Endodermal cell (in vitro differentiated cells): ENCODE measurements at places on chromosomes 2 and 18. TPM values are rescaled to one million over a fixed set of nuclear protein-coding genes. Genes with fewer than 3 reads are reported as not detected.

DNA sequence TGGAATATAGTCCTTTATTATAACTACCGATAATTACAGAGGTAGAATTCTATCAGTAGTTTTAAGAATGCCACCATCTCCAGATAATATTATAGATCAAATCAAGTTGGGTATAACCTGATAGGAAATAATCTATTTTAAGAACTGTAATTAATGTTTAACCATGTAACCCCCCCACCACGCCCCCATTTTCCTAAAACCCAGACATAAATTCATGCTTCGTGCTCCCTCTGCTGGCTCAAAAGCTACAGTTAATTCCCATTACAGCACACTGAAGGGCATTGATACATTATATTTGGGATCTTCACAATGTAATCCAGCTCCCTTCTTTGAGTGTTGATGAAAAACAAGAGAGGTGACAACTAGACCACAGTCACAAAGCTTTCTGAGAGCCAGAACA lies 228.0 kb upstream of the SMAD7 start:
- DNase-seq, result peak; percentile 55

GRCh38 chr2:146489386-146489785 lies 1355.4 kb upstream of the ACVR2A start:
- DNase-seq, result no peak

DNA sequence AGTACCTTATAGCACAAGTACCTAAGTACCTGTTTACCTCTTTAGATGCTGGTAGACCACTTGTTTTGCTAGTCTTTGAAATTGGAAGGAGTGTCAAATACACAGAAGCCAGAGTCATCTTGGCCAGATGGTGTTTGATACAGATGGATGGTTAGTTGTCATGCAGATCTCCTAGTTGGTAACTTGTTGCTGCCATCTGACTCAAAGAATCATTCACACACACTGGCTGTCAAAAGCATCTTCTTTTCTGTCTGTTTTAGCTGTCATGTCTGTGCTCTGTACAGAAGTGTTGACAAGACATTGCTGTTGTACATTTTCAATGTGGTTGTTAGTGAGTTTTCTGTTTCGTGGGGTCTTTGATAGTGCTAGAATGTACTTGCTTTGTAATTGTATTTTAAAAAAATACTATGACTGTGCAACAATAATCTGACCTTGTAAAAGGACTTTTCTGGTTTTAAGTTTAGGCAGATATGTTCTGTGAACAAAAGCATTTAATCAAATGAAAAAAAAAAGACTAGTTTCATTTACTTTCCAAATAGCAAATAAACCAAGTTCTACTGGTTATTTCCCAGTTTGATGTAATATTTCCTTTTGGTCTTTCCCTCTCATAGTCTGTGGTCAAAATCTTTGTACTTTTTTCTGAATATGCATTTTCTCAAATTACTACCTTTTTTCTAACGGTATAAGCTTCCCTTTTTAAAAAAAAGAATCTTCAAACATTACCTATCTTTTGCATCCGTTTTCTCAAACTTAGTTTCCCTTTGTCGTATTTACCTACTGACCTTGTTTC lies 39.9 kb downstream of the TANK start:
- no peak for DNase-seq

- DNase-seq, result peak; percentile 64
These were observed 136.2 kb upstream of the CDCA7 start for GRCh38 chr2:173218326-173219056.

GRCh38 chr2:181891966-181892798 lies 652 bp downstream of the ITPRID2 start:
- DNase-seq, result peak; percentile 91

GRB14 gene
- 16.1 to 21.4 TPM (median 20.6 TPM) in 3 replicates for total RNA-seq

- DNase-seq, result no peak
These were observed 65.4 kb downstream of the DIS3L2 start for GRCh38 chr2:232026910-232027309.

PDCD1 gene
- 0.20 and 0.23 TPM in 2 replicates for total RNA-seq

TDRD15 gene
- 0.27 to 0.33 TPM in 2 of 3 replicates, not detected in the other for total RNA-seq

DNA sequence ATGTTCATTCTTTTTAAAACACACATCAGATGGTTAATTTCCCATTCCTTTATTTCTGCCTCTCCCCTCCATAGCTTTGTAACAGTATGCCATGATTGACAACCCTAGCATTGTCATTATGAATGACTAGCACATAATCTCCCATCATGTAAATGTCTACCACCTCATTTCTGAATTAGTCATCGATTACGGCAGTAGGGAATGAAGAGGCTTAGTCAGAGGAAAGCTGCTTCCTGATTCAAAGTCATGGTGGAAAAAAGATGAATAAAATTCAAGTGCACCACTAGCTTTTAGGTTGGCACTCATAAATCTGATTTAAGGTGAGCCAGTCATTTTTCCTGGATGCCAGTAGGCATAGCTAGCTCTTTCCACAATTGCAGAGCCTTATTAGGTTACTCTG lies 19.1 kb upstream of the ACMSD start:
- no peak for DNase-seq

CMPK2 gene
- total RNA-seq, result 1.1 to 3.8 TPM (median 2.4 TPM) in 3 replicates

- no peak for DNase-seq
These were observed 418.4 kb downstream of the NUP35 start for GRCh38 chr2:183542606-183543005.

DNA sequence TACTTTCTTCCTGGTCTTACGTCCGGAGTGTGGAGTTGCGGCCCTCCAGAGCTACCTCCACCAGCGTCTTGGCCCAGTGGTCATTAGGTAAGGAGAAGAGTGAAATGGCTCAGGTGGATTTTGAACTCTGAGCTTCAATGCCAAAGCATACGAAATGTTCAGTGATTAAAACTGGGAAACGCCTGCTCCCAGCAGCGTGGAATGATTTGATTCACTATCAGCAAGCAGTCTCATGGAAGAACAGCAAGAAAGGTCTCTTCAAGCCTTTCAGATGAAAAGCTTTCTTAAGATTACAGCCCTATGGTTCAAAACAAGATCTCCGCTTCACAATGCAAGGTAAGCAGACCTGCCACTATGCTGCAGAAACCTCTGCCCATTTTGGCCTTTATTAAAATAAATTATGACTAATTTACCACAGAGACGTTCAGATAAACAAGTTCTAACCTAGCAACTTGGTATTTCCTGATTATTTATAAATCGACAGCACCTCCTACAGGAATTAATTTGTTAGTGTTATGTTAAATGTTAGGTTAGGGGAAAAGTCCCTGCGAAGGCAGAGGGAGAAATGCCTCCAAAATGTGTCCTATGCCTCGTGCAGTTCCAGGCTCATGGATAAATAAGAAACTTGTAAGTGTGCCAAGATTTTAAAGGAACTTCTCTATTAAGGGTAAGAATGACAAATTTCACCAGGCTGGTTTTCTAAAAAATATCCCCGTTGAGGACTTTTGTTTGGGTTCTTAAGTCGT lies 10.1 kb downstream of the SP9 start:
- DNase-seq, result peak; percentile 63

- DNase-seq, result no peak
These were observed 458.8 kb downstream of the METTL4 start for GRCh38 chr18:2112435-2113045.

CSRNP3 gene
- total RNA-seq, result 13.6 to 16.1 TPM (median 14.1 TPM) in 3 replicates

TM4SF20 gene
- total RNA-seq, result not detected in 3 replicates

DNA sequence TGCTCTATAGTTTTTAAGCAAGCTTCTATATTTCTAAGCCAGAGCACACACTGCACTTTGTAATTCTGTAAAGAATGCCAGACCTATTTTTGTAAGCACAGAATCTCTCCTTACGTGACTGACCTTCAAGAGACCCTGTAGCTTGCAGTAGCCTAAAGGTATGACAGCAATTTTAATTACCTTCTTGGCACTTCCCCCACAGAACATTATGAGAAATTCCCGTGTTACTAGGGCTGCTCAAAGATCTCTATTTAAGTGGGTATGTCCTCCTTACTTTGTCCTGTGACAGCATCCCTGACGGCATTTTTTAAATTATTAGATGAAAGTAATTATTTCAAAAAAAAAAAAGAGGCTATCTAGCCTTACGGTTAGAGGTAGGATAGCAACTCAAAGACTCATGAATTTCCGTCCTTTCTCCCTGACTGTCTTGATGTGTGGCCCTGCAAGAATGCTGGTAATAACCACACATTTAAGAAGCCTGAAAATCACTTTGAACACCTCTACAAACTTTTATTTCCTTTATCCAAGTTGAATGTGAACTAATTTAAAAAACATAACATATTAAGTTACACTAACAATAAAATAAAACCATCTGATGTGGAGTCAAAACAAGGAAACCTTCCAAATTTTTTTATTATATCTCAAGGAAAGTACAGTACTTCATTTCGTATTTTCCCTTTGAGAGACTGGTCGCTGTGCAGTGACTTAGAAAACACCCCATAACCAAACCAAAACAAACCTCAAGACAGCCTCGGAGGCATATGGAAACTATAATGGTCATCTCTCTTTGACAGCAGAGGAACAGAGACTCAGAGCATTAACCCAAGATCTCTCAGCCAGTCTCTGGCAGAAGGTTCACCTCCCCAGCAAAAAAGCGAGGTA lies 54.9 kb downstream of the THUMPD2 start:
- no peak for DNase-seq

SERPINB4 gene
- 0.24 and 0.54 TPM in 2 replicates for total RNA-seq

GALNT5 gene
- total RNA-seq, result 0.11 to 0.17 TPM in 2 of 3 replicates, not detected in the other

DNA sequence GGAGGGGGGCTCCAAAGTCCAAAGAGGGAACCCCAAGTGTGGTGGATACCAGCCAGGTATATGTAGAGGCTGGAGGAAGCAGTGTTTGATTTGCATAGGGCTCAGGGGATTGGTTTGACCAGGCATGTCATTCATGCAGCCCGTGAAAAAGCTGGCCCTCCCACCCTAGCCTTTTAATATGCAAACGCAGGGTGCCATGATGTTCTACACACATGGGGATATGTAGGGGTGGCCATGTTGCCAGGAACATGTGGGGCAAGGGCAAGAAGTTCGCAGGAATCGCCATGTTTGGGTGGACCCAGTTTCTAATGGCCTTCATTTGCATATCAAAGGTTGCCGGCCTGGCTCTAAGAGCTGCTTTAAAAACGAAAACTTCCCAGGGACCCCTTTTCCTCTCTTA lies 33.6 kb downstream of the B3GNT7 start:
- no peak for DNase-seq

- no peak for DNase-seq
These were observed 141.6 kb downstream of the UBE2E3 start for GRCh38 chr2:181121996-181122395.

TPRKB gene
- 36.2 to 42.7 TPM (median 37.0 TPM) in 3 replicates for total RNA-seq

SCN1A gene
- total RNA-seq, result not detected in 2 replicates

SPP2 gene
- total RNA-seq, result not detected in 3 replicates

DNA sequence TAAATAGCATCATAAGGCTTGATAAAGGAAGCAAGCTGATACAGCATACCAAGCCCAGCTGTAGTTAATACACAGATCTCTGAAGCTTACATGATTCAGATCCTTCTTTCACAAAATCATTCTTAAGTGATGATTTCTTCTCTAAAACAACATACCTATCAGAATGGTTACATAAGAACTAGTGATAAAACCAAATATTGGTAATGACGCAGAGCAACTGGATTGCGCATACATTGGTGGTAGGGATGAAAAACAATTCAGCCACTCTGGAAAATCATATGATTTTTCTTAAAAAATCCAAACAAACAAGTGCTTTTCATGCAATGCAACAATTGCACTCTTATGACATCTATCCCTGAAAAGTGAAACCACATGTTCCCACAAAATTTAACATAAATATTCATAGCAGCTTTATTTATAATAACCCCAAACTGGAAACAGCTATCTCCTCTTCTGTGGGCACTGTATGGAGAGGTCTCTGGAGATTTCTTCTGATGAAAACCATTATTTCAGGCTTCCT lies 153.6 kb upstream of the DSEL start:
- DNase-seq, result no peak

GRCh38 chr18:70359071-70359470 lies 70.2 kb downstream of the SOCS6 start:
- no peak for DNase-seq
